Activated T-cell treated with anti-CD3 and anti-CD28 coated beads for 48 hours (primary cell): ENCODE measurements at places on chromosomes 11 and 22.

DNA sequence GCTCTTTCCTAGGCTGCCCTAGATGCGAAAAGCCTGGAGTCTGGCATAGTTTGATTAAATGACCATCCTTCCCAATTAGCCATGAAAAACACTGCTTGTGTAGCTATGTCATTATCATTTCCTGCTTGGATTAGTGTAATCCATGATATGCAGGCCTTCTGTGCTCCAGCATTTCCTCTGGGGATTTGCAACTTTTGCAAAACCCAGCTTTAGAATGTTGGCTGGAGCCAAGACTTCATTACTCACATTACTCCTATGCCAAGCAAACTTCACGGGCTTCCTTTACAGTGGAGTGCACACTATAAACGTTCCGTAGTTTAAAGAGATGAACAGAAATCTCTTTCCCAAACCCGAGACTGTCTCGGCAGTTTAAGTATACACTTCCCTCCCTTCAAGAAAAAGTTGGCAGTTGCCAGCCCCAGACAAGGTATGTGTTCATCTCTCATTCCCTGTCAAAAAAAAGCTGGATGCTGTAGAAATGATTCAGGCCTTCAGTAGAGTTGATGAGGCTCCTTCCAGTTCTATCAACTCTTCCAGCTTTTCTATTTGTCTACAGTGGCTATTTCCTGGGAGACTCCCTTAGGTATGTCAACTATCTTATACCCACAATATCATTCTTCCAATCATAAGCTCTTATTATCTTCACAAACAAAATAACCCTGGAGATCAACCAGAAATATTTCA lies 180.0 kb downstream of the MAML2 start:
- DNase-seq: no peak

GRCh38 chr22:19242699-19243098 lies 48.8 kb downstream of the CLTCL1 start:
- DNase-seq: no peak

- no peak for DNase-seq
Observed at GRCh38 chr11:33110083-33110482, 51.2 kb downstream of the CSTF3 start.

GRCh38 chr11:57946628-57947027 lies 77.1 kb upstream of the OR9Q1 start:
- no peak for DNase-seq

- DNase-seq: no peak
Observed at GRCh38 chr11:15880291-15880690, 476.1 kb downstream of the SOX6 start.

- DNase-seq: no peak
Observed at GRCh38 chr22:20741634-20742581, 32.0 kb upstream of the SERPIND1 start.

DNA sequence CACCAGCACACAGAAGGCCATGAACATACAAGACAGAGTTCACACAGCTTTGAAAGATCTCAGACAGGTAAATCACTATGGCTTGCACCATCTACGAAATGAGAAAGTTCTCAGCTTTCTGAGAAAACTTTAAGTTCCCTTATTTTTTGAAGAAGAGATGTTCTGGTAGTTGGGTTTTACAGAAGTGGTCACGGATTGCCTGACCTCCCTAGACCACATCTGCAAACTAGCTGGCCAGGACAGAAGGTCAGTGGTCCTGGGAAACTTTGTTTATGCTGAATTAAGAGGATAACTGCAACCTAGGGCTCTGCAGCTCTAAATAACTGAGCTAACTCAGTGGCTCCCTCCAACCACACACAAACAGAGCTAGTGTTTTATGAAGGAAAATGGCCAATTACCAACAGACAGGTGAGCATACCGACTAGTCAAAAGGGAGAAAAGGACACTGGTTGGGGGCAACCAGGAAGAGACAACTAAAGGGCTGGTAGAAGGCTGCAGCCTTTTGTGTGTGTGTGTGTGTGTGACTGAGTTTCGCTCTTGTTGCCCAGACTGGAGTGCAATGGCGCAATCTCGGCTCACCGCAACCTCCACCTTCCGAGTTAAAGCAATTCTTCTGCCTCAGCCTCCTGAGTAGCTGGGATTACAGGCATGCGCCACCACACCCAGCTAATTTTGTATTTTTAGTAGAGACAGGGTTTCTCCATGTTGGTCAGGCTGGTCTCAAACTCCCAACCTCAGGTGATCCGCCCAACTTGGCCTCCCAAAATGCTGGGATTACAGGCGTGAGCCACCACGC lies 8.5 kb upstream of the SCN2B start:
- DNase-seq: no peak

- no peak for DNase-seq
Observed at GRCh38 chr22:44754998-44755397, 2.6 kb downstream of the ARHGAP8 start.

DNA sequence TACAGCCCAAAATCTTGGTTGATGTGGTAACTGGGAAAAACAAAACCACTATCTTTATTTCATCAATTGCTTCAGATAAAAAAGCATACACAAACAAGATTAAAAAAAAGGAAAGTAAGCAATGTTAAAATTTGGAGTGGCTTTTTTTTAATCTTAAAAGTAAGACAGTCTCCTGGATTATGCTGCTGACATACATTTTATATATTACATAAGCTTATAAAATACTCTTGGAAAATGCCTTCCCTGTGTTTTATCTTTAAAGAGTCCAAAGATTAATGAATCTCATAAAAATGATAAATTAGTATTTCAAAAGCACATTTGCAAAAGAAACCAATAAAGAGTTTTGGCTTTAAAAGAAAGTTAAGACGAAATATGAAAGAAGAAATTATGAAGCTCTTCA lies 132.7 kb downstream of the DLG2 start:
- no peak for DNase-seq

DNA sequence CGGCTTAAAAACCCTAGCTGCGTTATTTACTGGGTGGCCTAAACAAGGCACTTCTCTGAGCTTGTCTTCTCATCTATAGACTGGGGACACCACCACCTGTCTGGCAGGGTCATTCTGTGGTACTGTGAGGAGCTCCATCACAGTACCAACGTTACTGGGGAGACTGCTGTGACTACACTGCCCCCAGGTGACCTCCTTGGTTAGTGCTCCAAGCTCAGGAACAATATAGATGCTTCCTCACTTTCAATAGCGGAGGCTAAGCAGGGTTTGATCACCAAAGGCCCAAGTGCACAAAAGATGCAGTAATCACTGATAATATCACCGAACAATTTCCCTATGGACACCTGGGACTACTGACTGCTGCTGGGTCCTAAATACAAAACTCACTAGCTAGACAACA lies 18.8 kb downstream of the PRPF19 start:
- peak; percentile 20 for DNase-seq

DNA sequence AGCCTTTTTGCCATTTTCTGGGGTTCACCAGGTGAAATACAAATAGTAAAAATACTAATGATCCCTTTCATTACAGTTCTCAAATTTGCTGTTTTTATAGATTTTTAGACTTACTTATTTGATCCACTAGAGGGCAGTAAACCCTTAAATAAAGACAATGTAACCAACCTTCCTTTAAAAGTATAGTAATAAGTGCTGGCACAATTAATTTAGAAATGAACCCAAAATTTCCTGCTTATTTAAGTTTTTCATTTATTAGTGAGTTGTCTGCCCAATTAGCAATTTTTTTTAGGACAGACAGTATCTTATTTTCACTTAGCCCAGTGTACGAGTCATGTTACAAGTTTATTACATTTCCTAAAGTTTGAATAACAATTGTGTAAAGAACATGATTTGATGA lies 4.7 kb downstream of the DDIAS start:
- DNase-seq: no peak

DNA sequence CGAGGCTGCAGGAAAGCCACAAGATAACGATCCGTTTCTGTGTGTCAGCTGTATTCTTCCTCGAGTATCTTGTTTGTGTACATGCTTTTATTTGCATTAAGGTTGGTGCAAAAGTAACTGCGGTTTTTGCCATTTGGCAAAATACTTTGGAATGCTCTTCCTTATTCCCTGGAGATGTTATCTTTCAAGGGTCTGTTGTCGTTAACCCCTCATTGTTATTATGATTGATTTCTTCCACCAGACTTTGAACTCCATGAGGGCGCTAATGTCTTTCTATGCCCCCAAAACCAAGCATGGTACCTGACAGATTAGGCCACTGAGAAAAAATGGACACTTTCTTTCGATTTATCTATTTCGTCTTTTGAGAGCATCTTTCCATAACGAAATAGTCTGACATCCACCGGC lies 563 bp upstream of the PSMA1 start:
- DNase-seq: no peak

DNA sequence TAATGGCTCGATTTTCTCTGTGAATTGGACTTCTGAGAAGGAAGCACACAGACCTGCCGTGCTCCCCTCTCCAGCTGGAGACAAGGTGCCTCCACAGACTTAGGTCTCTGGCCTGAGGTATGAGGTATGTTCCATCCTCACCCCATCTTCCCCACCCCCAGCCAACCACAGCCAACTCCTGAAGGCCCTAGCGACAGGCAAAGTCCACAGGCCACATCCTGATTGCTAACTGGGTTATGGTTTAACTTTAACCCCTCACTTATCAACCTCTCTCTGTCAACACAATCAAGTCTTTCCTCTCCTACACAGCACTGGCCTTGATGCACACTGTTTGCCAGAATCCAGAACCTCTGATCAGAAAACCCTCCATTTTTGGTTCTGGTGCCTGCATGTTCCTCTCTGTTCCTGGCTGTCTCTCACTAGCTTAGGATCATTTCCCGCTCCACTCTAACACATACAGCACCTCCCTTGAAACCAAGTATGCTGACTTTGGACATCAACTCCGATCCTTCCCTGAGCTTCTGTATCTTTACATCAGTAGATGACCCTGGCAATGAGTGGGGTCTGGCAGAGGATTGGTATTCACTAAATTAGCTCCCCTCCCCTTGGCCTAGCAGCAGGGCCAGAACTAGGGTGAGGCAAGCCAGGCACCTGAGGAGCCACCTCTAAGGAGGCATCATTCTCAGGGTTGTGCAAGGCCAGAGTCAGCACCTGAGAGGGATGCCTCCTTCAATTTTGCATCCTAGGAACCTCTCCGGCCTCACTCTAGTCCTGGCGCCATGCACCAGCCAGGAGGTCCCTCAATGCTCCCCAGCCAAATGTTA lies 22.0 kb downstream of the JAML start:
- DNase-seq: peak; percentile 56

DNA sequence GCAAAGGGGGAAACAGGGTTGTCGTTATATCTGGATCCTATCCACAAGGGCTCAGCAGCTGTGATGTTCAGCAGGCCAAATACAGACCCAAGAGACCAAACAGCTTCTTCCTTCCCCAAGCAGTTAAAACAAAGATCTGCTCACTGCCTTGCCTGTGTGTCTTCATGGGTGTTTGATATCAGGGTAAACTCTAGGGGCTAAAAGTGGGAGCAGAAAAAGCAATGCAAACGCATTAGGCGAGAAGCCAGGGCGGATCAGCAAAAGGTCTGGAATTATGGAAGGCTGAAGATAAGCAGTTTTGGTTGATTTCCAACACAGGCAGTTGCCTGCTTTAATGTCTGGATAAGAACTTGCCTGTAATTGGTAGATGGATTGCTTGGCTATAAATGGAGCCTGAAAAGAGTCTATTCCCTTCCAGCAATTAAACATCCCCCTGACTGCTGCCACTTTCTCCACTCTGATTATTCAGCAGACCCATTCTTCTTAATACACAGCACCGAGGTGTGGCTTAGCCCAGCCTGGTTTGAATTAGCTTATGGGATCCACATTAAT lies 126.3 kb downstream of the COMMD9 start:
- no peak for DNase-seq

- DNase-seq: no peak
Observed at GRCh38 chr11:44878711-44879110, 72.0 kb downstream of the TP53I11 start.

- DNase-seq: peak; percentile 61
Observed at GRCh38 chr11:46237248-46238077, 40.0 kb upstream of the CREB3L1 start.

GRCh38 chr22:48373626-48374173 lies 1454.0 kb downstream of the BRD1 start:
- DNase-seq: no peak

- DNase-seq: peak; percentile 67
Observed at GRCh38 chr11:74019860-74020259, 11.0 kb upstream of the UCP3 start.

DNA sequence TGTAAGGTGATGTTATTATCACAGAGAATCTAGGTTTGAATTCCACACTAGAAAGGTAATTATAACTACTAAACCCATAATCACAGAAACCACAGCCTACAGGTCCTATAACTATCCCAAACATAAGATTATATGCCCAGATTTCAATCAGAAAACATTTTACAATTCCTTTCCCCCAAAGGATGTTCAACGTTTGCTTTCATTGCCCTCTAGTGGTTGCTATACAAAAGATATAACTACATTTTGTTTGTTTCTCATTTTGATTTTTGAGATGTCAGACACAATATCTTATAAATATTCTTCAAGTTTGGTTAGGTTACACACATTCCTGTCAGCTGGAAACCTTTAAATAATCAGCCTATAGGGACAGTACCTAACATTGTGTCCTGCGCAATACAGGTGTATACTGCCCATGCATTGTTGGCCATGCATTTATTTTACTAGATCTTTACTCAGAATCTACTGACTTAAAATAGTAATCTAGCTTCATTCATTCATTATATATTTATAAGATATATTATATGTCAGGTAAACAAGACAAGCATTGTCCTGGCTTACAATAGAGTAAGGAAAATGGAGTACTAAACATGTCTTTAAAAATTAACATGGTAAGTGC lies 530.5 kb upstream of the CCDC90B start:
- no peak for DNase-seq

GRCh38 chr11:118142081-118142480 lies 10.5 kb downstream of the SCN4B start:
- no peak for DNase-seq

DNA sequence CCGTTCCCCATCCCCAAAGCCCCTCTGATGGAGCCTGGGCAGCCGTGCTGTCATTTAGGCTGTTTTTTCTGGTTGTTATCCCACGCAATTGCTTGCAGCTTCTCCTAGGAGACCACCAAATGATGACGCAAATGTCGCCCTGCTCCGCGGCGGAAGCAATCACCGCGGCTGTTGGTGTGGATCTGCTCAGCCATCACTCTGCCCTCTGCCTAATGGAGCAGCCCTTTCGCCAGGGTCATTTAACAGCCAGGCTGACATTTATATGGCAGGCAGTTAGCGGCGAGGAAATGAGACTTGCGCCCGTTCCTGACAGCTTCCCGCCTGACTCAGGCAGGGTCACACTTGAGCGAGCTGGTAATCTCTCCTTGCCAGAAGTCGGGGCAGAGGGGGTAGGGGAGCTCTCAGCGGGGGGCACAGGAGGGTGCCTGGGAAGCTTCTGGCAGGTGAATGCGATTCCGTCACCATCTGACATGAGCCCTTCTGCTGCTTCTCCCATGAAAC lies 97.9 kb upstream of the RTL6 start:
- no peak for DNase-seq

DNA sequence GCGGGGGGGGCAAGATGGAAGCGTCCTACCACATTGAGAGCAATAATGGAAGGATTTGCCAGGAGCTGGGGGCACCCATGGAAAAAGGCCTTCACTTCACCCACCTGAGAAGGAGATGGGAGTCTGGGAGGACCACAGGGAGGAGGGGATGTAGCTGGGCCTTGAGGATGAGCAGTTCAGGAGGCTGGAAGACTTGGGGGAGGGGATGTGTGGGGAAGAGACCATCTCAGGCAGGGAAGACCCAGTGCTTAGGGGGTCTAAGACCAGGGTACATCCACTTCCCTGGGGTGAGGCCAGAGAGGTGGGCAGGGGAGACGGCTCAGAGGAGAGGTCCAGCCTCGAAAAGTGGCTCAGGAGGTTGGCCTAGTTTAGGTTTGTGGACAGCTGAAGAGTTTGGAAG lies 71.3 kb upstream of the TCF20 start:
- no peak for DNase-seq

GRCh38 chr11:110075105-110075846 lies 17.9 kb upstream of the ZC3H12C start:
- no peak for DNase-seq
